ENCODE measurements at places on chromosomes 5 and 9. TPM values are rescaled to one million over a fixed set of nuclear protein-coding genes. Genes with fewer than 3 reads are reported as not detected.

DNA sequence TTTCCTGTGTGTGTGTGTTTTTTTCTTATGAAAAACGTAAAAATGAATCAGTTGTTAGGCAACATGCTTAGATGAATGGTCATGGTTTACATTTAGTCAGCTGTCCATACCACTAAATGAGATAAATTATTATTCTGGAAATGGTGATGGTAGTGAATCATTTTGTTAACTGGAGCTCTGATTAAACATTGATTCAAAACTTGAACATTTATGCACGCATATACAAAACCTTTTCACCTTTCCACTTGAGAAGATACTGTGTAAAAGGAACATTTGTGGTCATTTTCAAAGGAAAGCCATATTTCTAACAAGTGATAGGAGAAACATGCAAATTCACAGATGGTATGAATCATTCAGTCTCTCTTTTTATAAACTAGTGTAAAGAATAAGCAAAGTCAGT is 162.0 kb downstream of the SLC25A46 start:
- DNase-seq = no peak

- DNase-seq = no peak
These were observed 6.8 kb downstream of the NNT start for GRCh38 chr5:43609752-43610151.

SLC46A2 gene
- total RNA-seq = not detected

- DNase-seq = no peak
These were observed 428 bp downstream of the EFNA5 start for GRCh38 chr5:107670087-107670931.

DAB2IP gene
- 50.4 TPM for total RNA-seq

All from tibial nerve (tissue), 4 donors.